Psoas muscle (tissue), 8 donors: ENCODE measurements at places on chromosomes 6 and 20. TPM values are rescaled to one million over a fixed set of nuclear protein-coding genes. Genes with fewer than 3 reads are reported as not detected.

Gene KCNQ2
- 0.11 TPM for total RNA-seq

GRCh38 chr20:48266571-48266970 lies 481.3 kb upstream of the SULF2 start:
- no peak for DNase-seq

DNA sequence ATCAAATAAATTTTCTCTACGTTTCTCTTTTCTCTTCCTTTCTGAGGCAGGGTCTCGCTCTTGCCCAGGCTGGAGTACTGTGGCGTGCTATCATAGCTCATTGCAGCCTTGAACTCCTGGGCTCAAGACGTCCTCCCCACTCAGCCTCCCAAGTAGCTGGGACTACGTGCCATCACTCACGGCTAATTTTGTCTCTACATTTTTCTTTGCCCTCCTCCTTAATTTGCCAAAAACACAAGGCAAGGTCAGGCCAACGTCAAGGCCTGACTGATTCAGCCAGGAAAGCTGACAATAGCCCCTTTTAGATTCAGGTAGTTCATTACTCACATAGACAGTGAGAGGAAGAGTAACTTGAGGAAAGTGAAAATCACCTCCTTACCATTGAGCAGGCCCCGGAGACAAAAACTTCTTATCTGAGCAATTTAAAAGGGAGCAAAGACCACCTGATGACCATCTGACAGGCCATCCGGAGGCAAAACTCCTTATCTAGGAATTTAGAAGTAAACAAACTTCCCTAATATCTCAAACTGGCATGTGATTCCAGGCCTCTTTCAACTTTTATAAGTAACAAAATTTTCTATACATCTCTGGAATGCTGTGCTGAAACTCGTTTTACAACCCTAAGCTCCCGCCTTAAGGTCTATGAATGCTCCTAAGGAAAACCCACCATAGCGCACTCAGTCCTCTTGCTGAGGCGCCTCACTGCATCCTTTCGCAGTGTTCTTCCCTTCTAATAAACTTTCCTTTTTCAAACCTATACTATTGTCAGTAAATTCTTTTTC lies 42.1 kb upstream of the SRPK1 start:
- DNase-seq, result no peak

DNA sequence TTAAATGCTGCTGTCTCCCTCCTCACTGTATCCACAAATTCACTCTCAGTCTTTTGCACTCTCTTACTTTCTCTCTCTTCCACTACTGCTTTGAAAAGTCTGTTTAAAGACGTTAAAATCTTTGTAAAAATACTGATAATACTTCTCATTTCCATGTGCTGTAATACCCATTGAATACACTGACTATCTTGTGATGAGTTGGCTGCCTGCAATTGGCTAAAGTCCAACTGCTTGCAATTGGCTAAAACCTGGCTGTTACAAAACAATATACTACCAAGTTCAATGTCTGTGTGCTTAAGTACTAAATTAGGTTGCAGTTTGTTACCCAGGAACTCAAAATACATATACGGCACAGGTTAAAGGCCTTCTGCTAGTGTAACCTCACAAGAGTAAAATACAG lies 264.8 kb downstream of the THBS2 start:
- no peak for DNase-seq

DNA sequence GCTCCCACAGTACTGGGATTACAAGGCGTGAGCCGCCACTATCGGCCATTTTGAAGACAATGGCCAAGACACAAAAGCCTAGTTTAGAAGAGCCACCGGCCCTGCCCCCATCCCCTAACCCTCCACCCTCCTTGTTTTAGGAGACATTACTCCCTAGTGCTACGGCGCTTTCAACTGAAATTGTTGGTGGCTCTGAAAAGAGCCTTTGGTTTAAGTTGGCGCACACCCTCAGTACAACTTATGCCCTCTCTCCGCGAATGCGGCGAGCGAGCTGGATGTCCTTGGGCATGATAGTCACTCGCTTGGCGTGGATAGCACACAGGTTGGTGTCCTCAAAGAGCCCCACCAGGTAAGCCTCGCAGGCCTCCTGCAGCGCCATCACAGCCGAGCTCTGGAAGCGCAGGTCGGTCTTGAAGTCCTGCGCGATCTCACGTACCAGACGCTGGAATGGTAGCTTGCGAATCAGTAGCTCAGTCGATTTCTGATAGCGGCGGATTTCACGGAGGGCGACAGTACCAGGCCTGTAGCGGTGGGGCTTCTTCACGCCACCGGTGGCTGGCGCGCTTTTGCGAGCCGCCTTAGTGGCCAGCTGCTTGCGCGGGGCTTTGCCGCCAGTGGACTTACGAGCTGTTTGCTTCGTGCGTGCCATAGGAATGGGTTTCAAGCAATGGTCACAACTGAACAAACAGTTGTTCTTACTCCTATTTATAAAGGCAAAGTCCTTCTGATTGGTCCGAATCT lies 114.9 kb upstream of the BTN3A2 start:
- no peak for DNase-seq
